ENCODE measurements at places on chromosomes 13 and 19.

GRCh38 chr19:1752009-1752756 lies 1.1 kb upstream of the ONECUT3 start:
- no peak for DNase-seq

- no peak for DNase-seq
Observed at GRCh38 chr19:1577090-1577928, 9.2 kb upstream of the MEX3D start.

- DNase-seq, result no peak
Observed at GRCh38 chr13:67557642-67558241, 327.6 kb upstream of the PCDH9 start.

DNA sequence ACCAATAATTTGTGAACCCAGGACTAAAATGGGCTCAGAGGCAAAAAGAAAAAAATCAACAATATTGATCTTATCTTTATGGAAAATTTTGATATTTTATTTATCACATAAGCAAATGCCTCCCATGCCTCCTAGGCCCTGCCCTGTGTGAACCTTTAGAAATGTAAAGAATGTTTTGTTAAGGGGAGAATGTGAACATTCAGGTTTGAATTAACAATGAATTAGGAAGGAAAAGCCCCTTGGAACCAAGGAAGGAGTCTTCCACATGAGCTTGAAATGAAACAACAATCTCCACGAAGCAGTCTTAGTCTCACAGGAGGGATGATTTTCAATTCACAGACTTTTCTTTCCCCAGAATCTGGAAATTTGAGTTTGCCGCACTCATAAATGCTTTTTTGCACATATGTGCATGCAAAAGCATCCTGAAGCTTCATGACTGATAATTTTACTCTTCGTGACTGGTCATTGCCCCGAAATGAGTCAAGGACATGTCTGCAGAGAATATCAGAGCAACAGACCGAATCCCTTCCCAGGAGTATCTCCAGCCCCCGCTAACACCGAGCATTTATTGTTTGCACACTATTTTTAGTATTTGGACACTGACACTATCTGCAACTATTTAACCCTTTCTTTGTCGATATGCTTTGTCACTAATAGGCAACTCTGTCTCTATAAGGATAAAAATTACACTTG lies 135.2 kb downstream of the DCT start:
- DNase-seq, result no peak

DNA sequence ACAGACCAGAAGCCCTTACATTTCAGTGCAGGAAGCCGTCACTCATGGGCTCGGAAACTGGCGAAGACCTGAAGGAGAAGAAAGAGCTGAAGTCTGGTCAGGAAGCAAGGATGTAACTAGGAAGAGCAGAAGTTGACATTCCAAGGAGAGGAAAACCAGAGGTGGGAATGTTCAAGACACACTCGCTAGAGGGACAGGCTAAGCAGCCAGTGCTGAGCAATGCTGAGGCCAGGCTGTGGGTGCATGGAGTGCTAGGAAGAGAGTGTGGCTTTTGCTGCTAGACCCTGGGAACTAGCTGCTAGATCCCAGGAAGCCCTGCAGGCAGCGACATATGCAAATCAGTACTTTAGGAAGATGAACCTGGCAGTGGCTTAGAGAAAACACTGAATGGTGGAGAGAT lies 12.1 kb upstream of the URAD start:
- DNase-seq, result no peak

DNA sequence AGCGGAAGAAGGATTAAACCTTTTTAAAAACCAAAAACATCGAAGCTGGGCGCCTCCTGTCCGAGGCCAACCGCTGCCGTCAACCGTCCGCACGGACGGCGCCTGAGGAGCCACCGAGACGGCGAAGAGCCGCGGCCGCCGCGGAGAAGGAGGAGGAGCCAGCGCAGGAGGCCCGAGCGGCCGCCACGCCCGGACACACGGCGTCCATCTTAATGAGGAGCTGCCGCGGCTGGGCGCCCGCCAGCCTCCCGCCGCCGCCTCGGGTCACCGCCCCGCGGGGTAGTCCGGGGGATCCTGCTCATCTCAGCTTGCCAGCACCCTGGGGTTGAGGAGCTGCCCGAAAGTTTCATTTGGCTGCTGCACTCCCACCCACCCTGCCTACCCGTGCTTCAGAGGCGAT lies 10.6 kb downstream of the ZSCAN1 start:
- no peak for DNase-seq

- DNase-seq, result no peak
Observed at GRCh38 chr13:28582225-28582891, 76.6 kb upstream of the POMP start.

- DNase-seq, result no peak
Observed at GRCh38 chr13:42283574-42283973, 11.6 kb downstream of the AKAP11 start.

DNA sequence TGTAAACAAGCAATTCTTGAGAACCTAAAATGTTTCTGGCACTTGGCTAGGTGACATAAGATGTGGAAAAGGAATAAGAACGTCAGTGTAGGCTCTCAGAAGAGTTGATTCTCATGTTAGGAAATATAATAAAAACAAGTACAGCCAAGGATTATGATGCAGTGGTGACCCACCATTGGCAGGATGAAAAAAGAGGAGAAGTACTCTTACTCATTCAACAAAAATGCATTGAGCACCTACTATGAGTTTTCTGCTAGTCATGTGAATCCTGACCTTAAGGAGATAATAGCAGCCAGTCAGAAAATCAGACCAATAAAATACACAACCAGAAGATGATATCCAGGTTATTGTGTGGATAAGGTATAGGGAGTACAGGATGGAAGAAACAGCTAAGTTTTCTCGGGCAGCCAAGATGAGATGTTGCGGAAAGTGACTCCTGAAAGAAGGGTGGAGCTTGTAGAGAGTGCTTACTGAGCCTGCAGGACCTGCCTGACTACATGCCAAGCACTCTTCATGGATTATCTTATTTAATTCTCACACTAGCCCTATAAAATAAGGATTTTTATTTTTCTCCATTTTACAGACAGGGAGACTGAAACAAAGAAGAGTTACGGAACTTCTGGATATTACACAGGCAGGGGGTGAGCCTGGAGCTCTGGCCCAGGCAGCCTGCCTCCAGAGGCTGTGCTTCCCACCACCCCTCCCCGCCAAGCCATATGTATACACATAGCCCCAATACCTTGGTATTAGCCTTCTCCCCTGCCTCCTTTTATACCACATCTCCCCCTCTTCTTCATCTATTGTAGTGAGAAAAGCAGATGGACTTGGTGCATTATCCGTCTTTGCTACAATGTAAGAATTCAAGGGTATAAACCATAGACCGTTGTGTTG lies 58.0 kb downstream of the TGDS start:
- no peak for DNase-seq

DNA sequence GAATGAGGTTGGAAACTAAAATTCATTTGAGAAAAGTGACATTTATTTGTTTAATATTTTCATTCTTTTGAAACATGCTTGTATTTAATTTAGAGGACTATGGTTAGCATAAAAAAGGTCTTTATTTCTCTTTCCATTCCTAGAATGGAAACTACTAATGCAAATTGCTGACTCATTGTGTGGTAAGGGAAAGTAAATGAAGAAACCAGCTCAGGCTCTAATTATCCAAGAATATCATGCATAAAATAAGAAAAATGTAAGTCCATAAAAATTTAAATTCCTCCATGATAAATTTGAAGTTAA lies 777.0 kb upstream of the SLITRK1 start:
- no peak for DNase-seq

- DNase-seq, result no peak
Observed at GRCh38 chr13:95570016-95570415, 17.5 kb downstream of the CLDN10 start.

- DNase-seq, result no peak
Observed at GRCh38 chr13:78787190-78787589, 128.2 kb upstream of the OBI1 start.

DNA sequence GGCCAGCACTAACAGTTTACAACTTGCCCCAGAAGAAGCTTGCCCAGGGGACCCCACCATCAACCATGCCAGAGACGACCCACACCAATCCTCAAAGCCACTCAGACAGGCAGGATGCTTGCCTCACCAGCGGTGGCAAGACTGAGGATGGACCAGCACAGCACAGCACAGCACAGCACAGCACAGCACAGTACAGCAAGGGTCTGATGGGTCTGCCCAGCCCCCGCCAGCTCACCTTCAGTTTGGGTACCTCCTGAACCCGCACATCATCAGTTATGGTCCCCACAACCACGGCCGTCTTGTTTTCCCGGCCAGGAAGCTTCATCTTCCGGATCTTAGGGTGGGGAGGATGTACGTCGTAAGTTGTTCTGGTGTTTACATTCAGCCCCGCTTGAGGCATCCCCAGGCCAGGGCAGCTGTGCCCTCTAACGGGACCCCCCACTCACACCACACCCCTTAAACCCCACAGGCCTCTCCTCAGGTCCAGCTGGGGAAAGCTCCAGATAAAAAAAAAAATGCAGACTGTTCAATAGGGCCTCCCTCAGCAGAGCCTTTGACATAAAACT lies 1.7 kb upstream of the FAM83E start:
- DNase-seq, result no peak

GRCh38 chr13:91383836-91384235 lies 14.6 kb upstream of the GPC5 start:
- DNase-seq, result no peak

DNA sequence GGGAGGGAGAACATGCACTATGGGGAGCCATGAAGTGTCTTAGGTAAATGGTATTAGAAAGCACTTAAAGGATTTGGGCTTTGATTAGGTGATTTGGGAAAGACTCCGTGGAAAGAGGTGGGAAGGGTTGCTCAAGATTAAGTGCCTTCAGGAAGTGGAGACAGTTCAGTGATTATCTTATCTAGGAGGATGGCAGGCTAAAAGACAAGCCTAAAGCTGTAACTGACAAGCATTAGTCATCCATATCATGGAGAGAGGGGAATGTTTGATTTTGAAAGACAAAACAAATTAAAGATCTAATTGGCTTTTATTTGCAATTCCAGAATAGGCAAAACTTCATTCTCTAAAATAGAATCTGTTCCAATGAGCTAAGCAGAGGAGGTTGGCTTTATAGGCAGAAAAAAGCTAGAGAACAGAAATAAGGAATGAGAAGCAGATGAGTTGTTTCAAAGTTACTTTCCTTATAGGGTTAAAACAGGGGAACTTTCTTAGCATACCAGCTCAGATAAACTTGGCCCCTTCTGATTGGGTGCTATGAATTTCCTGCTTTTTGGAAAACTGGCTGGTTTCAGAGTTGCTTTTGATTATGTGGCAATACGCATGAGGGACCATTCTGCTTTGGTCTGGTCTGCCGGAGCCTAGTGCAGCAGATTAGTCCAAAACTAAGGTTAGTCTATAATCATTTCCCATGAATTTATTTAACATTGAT lies 1.8 kb upstream of the DIAPH3 start:
- DNase-seq, result no peak

- no peak for DNase-seq
Observed at GRCh38 chr19:9967326-9967725, 31.0 kb upstream of the OLFM2 start.

DNA sequence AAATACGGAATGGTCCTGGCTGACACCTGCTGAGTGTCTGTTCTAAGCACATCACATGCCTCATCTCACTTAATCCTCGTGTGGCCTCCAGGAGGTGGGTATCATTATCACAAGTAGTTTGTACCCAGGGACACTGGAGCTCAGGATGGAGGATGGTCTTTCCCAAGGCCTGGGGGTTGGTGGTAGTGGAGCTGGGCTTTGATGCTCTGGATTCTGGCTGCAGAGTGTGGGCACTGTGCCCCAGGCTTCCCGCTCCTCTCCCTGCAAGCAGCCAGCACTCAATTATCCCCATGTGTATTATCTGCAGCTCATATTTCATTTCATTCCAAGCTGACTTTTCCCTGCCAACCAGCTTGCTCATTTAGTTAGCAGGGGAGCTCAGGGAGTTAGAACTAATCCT lies 52.1 kb downstream of the SIAH3 start:
- no peak for DNase-seq

GRCh38 chr13:48393698-48394085 lies 19.2 kb downstream of the LPAR6 start:
- no peak for DNase-seq

DNA sequence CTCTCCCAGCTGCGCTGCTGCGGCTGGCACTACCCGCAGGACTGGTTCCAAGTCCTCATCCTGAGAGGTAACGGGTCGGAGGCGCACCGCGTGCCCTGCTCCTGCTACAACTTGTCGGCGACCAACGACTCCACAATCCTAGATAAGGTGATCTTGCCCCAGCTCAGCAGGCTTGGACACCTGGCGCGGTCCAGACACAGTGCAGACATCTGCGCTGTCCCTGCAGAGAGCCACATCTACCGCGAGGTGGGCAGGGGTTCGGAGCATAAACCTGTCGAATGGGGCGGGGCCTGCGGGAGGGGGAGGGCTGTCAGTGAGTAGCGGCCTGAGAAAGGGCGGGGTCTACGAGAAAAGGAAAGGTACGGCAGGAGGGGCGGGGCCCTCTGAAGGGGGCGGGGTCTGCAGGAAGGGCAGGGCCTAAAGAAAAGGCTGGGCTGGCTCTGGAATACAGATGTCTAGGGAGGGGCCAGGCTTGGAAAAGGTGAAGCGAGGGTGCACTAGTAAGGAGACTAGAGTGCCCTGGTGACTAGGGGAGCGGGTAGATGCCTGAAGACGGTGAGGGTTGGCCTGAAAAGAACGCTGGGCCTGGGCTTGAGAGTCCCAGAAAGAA lies 3.6 kb downstream of the CD37 start:
- no peak for DNase-seq

DNA sequence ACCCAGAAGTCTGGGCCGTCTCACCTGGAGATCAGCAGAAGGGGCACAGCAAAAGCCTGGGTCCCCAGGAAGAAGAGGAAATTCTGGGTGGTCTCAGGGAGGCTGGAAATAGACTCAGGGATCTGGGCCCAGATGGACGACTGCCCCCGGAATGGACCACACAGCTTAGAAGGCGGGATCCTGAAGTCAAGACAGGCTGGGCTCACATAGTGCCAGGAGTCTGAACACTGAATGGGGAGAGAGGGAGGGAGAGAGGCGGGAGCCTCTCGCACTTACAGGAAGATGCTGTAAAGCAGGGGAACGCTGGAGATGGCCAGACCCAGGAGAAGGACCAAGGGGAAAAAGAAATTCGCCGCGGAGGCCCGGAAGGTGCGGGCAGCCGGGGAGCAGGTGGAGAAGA lies 1.3 kb upstream of the LENG1 start:
- DNase-seq, result no peak

GRCh38 chr13:111202156-111202621 lies 87.1 kb downstream of the ARHGEF7 start:
- DNase-seq, result no peak

DNA sequence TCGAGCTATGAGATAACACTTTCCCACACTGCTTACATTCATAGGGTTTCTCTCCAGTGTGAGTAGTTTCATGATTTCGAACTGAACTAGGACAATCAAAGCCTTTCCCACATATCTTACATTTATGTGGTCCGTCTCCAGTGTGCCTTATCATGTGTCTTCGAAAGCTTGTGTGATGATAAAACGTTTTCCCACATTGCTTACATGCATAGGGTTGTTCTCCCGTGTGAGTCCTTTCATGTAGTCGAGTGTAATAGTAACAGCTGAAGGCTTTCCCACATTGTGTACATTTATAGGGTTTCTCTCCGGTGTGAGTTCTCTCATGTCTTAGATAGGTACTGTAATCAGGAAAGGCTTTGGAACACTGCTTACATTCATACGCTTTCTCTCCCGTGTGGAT lies 16.3 kb downstream of the ZNF823 start:
- DNase-seq, result no peak

- no peak for DNase-seq
Observed at GRCh38 chr13:30526612-30527495, 61.1 kb upstream of the HMGB1 start.

- DNase-seq, result peak; percentile 44
Observed at GRCh38 chr19:48490981-48491792, 20.4 kb downstream of the LMTK3 start.
